Dermis microvascular lymphatic vessel endothelial cell (primary cell): ENCODE measurements at places on chromosomes 6 and 20. TPM values are rescaled to one million over a fixed set of nuclear protein-coding genes. Genes with fewer than 3 reads are reported as not detected.

DNA sequence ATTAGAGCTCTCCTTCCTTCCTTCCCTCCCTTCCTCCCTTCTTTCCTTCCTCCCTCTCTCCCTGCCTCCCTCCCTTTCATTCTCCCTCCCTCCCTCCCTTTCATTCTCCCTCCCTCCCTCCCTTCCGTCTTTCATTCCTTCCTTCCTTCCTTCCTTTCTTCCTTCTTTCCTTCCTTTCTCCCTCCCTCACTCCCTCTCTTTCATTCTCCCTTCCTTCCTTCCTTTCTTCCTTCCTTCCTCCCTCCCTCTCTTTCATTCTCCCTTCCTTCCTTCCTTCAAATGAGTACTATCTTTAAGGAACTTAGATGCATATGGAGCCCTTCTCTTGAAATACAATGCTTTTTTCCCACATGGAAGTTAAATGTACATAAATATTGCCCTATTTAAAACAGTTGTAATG, 20.9 kb upstream of the PTPRK start:
- no peak for DNase-seq

GRCh38 chr6:125637207-125637606, 112.2 kb upstream of the HEY2 start:
- no peak for DNase-seq

FAXC gene
- 0.39 and 0.76 TPM in 2 replicates for total RNA-seq

ASIP gene
- not detected in 2 replicates for total RNA-seq

GRCh38 chr20:62617711-62618483, 24.4 kb upstream of the SLCO4A1 start:
- DNase-seq = no peak
